ENCODE measurements at places on chromosomes 6 and 20.

DNA sequence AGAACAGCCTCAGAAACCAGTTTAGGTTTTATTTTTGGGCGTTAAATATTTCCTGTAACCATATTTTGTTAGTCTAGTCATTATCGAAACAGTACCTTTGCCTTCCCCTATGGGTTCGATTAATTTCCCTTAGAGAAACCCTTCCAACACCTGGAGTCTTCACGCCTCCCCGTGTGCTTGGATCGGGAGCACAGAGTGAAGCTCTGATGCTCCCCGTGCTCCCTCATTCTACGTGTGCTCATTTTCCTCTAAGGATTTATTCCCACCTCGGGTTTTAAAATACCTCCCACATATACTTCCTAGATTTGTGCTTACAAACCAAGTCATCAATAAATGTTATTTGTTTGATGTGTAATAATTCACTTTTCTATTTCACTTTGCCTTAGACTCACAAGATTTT is 142.4 kb downstream of the TTLL2 start:
- no peak for DNase-seq

DNA sequence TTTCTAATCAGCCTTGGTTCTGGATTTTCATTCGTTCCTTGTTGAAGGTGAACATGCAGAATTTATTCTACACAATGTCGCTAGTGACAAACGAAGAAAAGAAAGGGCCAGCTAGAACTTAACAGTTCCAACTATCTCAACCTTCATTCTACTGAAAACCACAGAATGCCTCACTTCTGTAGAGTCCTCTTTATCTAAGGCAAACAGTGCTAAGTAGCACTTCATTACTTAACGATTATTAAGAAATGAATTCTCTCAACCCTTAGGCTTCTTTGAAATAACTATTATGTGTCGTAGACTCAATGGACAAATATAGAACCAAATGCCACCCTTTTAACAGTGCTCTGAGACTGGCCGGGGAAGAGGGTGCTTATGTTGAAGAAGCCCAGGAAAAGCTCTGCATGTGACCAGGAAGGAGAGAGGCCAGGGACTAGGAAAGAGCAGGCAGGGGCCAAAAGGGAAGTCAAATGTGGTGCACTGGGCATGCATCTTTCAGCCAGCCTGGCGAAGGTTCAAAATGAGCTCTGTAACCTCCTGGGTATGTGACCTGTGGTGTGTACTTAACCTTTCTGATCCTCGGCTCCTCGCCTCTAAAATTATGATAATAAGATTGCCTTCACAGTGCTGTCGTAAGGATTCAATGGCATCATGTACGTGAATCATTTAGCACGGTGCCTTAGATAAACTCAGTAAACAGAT is 55.4 kb upstream of the BMP2 start:
- DNase-seq = no peak

DNA sequence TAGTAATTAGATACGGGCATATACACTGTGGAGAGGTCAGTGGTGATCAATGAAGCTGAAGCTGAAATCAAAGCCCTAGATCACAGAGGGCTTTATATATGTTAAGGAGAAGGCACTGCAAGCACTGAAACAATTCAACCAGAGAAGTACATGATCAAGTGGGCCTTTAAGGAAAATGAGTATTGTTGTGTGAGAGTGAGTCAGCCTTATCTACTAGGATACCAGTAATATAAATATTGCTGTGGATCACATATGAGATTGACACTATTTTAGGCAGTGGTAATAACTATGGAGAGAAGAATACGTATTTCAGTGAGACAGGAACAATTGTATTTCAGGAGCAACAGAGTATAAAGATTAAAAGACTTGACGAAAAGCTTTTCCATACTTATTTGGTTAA is 1172.2 kb upstream of the GJE1 start:
- no peak for DNase-seq

GRCh38 chr6:63805808-63806572 is 170.4 kb downstream of the PHF3 start:
- no peak for DNase-seq

DNA sequence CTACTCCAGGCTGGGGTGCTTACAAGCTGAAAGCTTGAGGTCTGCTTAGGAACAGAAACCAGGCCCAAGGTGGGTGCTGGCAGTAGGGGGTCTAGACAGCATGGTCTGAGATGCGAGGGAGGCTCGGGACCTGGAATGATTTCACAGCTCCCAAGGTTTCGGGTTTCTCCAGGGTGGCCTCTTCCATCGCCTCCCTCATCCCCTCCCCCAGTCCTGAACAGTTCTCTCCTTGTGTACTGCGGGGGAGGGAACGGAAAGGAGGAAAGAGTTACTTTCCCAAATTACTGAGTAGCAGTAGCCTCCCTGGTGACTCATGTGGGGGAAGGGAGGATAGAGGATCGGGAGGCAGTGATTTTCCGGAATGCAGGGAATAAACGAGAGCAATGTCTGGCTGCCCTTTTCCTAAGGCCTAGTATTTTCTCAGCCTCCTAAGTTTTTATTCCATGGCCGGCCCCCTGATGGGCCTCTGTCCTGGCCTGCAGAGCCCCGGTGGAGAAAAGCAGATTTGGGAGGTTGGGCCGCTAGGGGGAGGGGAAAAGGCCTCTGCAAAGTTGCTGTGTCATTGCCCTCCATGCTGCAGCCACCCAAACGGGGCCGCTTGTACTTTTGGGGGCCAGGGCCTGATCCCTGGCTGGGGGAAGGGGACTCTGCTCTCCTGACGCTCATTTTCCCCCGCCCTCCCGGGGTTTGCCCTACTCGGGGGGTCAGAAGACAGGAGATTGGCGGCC is 1.5 kb downstream of the BRD2 start:
- peak; percentile 79 for DNase-seq

- DNase-seq = no peak
These were observed 80.0 kb downstream of the TRMT11 start for GRCh38 chr6:126066053-126067048.

- no peak for DNase-seq
These were observed 2.4 kb upstream of the RTF2 start for GRCh38 chr20:56465997-56466396.

DNA sequence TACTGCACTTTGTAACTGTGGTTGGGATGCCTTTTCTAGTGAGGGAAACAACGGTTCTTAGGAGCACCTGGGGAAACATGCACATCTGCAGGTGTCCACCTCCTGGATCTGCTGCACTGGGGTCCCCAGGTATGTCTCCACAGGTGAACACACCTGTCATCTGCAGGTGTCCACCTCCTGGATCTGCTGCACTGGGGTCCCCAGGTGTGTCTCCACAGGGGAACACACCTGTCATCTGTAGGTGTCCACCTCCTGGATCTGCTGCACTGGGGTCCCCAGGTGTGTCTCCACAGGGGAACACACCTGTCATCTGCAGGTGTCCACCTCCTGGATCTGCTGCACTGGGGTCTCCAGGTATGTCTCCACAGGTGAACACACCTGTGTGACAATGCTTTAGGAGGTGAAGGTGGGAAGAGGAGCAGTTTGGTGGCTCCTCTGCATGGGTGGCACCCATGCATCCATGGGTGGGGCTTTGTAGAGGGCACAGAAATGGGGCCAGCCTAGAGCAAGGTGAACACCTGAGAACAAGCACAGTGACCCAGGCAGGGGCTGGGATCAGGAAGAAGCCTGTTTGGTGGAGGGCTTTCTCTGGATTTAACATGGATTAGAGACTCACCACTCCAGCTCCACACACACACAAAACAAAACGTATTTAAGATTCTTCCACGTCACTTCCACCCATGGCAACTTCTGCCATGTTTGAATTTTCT is 206.0 kb upstream of the CDH4 start:
- DNase-seq = no peak

DNA sequence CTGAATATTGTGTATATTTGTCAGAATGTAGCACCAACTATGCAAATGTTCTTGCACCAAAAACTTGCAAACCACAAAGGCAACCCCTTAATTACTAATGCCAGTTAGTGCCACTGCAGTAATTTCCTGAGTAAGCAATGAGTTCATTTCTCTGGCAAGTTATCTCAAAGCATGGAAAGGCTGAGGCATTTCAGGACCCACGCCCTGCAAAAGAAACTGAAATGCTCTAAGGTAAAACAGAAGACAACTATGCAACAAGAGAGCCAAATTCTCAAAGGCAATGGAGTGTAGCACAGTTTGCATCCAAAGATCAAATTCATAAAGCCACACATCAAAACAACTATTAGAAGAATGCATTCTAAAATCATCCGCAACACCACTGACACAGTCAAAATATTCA is 994.4 kb downstream of the EYS start:
- no peak for DNase-seq

- no peak for DNase-seq
These were observed 170.2 kb downstream of the SCP2D1 start for GRCh38 chr20:18983796-18984195.

DNA sequence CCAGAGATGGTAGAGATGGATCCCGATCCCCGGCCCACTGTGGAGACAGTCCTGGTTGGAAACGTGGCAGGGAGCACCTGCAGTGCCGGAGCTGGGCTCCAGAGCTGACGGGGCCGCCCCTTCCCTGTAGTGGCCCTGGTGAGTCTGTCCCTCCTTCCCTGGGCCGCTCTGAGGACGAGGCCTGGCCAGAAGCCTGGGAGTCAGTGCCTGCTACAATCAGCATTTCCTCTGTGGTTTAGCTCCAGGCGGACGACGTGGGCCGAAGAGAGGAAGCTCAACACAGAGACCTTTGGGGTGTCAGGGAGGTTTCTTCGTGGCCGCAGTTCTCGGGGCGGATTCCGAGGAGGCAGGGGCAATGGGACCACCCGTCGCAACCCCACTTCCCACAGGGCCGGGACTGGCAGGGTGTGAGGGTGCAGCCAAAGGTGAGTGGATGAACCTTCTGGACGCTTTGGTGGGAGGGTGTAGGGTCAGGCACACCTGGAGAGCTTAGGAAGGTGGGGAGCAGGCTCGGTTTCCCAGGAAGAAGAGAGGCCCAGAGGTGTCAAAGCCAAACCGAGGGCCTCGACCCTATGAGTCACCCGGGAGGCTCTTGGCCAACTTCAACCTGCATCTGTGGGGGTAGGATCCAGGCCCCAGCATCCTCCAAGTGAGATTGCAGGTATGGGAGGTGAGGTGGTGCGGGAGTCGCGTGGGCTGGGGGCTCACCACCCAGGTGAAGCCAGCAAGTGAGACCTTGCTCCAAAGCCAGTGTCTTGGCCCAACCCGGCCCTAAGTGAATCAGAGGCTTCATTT is 9.9 kb downstream of the PSMA7 start:
- DNase-seq = no peak

DNA sequence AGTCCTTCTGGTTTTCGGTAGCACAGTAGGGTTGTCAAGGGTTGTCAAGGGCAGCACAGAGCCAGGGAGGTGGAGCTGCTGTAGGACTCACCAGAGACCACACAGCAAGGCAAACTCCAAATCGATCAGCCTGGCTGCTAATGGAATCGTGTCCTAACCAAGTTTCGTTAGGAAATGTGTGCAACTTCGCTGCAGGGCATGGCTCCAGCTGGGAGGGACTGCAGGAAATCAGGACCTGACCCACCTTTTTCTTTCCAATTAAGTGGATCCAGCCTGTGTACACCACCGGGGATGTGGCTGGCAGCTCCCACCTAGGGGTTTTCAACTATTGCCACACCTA is 251.7 kb upstream of the QKI start:
- DNase-seq = no peak
